ENCODE measurements at places on chromosomes 3 and 15. TPM values are rescaled to one million over a fixed set of nuclear protein-coding genes. Genes with fewer than 3 reads are reported as not detected.

DNA sequence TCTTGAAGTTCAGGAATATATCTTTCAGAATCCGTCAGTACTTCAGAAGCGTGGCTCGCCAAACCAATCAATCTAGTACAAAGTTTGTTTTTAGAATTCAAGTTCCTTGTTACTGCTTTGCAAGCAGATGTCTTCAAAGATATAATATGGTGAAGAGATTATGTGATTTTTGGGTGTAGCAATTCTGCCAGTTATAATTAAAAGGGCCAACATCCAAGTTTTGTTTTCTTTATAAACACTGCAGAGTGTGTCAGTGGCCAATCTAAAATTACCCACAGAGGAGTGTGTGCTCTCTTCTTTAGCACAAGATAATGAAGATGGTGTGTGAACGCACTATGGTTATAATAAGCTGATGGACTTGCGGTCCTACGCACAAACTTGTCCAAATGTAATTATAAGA is 493.6 kb upstream of the MDFIC2 start:
- no peak for DNase-seq

DNA sequence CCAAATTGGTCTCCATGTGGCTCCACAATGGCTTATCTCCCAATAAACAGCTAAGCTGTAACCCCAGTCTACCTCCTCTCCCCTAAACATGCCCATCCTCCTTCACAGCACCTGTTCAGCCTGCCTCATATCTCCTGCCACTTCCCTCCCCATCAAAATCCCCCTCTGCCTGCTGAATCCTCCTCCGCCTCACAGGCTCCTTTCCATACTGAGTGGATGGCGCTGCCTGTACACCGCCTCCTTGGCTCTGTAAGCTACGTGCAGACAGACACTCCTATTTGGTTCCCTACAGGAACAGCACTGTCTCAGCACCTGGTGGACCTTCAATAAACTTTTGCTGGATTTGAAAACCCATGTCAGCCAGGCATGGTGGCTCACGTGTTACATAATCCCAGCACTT is 53.7 kb downstream of the ADCY5 start:
- DNase-seq: no peak

DNA sequence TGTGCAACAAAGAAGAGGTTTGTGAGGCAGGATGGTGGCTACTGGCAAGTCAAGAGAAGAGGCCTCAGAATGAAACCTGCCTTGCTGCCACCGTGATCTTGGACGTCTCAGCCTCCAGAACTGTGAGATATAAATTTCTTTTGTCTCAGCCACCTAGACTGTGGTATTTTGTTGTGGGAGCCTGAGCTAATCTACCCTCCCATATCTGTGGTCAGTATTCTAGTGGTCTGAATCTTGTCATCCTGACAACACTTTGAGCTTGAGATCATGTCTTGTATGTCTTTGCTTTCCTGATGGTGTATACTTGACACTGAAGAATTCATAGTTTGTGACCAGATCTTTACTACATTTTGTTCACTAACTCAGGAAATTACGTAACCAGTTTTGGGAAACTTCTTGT is 240.6 kb upstream of the GOLIM4 start:
- DNase-seq: no peak

DNA sequence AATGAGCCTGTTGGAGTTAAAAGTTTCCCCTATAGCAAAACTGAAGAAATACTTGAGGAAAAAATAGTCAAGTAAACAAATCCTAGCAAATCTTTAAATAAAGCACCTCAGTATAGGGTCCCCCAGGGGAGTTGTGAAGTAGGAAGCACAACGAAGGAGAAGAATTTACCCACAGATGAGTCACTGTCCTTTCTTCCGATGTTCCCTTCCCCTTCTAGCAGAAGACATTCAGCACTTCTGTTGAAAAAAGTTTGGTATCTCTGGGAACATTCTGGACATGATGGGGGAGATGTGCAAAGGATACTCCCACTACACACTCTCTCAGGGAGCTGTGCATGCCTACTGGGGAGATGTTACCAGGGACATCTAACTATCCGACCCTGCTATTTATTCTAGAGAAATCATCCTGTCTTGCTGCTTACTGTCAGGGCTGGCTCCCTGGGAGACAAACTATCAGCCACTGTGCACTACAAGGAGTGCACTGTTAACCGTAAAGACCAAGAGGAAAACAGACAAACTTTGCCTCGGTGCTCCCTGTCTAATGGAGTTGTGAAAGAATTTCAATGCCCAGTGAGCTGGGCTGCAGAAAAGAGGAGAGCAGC is 93.8 kb downstream of the RFTN1 start:
- DNase-seq: no peak

GRCh38 chr3:107661447-107662123 is 138.8 kb downstream of the BBX start:
- no peak for DNase-seq

- DNase-seq: no peak
These were observed 370.6 kb upstream of the PROK2 start for GRCh38 chr3:72155391-72156064.

Gene FBXW12
- 0.37 TPM for total RNA-seq

Gene EPHB1
- 1.3 TPM for total RNA-seq

Gene SCN5A
- total RNA-seq: not detected

Measured in OCI-LY7 (cell line).